ENCODE measurements at places on chromosomes 11 and 22.
A peak's percentile ranks its signal among the peaks of the same experiment; 100 is the strongest.

- DNase-seq, result no peak
Measured at GRCh38 chr11:43923406-43924111, 18.9 kb upstream of the C11orf96 start.

- DNase-seq, result no peak
Measured at GRCh38 chr22:38167988-38168407, 13.6 kb downstream of the PLA2G6 start.

GRCh38 chr11:28464252-28464867 lies 356.2 kb downstream of the METTL15 start:
- no peak for DNase-seq

GRCh38 chr11:65616575-65617001 lies 1.0 kb downstream of the PCNX3 start:
- no peak for DNase-seq

- DNase-seq, result no peak
Measured at GRCh38 chr22:30969532-30970355, 679 bp downstream of the TUG1 start.

DNA sequence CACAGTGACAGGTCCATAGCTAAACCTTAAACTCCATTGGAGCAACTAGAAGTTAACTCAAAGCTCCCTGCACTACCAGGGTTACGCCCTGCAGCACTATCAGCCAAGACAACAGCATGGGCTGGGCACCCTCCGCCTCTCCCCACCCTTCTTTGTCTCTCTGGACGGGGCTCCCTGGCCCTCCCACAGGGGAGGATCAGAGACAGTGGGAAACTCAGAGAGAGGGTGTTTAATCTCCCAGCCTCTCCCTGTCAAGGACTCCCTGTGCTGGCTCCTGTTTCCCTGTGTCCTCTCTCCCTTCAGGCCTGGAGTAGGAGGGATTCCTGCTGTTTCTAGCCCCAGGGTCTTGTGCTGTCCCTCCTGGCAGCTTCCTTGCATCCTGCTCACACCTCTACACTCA lies 56.9 kb upstream of the CSNK2A3 start:
- DNase-seq, result no peak

DNA sequence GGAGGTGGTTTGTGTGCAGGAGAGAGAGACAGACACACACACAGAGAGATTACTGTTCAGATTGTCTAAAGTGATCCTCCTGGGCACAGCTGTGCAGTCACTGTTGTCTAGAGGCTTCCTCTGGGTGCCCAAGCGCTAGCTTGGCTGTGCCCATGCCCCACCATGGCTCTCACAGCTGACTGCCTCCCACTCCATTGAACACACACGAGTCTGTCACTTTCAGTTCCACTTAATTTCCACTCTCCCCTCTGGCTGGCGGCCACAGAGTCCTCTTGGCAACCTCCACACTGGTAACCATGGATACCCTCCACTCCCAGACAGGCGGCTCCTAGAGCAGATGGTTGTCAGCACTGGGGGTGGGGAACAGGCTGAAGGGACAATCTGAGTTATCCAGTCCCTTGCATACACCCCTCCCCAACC lies 29.1 kb downstream of the MAP6 start:
- DNase-seq, result no peak

DNA sequence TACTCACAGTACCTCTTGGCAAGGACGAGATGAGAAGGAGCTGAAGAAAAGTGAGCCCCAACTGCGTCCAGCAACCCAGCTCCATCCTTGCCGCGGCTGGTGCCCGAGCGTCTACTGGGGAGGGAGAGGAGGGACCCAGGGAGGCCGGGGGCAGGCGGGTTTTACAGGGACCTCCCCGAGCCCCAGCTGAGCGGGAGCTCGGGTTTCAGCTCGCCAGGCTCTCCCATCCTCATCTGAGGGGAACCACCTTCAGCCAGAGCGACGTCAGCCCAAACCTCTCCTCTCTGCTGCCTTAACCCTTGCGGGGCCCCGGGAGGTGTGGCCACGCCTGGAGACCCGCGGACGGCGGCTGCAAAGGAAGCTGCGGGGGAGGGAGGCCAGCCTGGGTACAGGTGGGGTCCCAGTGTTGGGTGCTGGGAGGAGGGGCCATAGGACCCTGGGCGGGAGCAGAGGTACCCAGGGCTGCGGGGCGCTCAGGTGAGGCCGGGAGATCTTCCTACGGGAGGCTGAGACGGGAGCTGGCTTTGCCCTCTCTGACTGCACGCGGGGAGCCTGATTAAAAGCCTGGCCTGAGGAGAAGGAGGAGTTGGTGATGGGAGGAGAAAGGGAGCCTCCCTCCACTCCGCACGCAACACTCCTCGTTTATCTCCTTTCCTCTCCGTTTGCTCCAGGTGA lies at the start of gene PAMR1:
PAMR1 (minus strand) TSS at position 116 of the 675 bp plus-strand sequence; CDS start at position 85, 31 bp downstream.
- DNase-seq, result peak; percentile 2

- DNase-seq, result no peak
Measured at GRCh38 chr11:116638463-116638862, 134.3 kb downstream of the BUD13 start.

DNA sequence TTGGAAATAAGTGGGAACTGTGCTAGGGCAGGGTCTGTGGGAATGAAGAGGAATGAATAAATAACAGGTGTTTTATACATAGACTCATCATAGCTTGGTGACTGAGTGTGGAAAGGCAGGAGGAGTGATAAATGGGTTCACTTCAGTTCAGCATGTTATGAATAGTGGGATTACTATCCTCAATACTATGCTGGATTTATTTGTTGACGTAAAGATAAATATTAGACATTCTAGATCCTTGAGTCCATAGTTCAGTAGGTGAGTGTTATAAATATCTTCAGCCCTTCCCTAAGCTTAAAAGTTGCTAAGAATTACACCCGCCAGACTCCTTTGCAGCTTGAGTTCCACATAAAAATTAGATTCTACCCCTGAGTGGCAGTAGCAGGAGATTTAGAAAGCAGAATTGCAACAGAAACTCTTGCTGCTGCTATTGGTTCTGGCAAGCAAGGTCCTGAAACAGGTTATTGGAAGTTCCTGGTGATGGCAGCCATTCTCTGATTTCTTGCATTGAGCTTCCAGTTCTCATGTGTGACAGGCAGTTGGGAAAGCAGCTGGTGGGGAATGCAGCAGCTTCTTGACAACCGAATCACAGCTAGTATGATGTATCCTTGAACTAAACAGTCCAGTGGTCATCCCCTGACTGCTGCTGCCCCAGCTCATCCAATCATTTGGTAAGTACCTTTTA lies 1558.9 kb downstream of the FAM181B start:
- DNase-seq, result no peak

- no peak for DNase-seq
Measured at GRCh38 chr11:2835296-2835695, 50.3 kb downstream of the CDKN1C start.

DNA sequence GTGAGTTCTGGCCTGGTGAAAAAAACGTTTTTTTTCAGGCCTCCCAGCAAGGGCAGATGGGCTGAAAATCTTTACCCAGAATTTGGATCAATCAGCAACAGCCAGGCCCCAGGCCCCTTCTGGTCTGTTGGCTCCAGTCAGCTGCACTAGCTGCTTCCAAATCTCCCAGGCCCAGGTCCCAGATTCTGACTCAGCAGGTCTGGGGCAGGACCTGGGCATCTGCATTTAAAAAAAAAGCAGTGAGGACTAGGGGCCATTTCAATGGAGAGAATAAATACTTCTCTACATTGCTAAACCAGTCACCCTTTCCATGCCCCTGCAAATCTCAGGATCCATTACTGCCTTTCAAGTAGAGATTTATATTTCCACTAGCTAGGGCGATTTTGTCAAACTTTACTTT lies 4.3 kb downstream of the SLC15A3 start:
- no peak for DNase-seq

DNA sequence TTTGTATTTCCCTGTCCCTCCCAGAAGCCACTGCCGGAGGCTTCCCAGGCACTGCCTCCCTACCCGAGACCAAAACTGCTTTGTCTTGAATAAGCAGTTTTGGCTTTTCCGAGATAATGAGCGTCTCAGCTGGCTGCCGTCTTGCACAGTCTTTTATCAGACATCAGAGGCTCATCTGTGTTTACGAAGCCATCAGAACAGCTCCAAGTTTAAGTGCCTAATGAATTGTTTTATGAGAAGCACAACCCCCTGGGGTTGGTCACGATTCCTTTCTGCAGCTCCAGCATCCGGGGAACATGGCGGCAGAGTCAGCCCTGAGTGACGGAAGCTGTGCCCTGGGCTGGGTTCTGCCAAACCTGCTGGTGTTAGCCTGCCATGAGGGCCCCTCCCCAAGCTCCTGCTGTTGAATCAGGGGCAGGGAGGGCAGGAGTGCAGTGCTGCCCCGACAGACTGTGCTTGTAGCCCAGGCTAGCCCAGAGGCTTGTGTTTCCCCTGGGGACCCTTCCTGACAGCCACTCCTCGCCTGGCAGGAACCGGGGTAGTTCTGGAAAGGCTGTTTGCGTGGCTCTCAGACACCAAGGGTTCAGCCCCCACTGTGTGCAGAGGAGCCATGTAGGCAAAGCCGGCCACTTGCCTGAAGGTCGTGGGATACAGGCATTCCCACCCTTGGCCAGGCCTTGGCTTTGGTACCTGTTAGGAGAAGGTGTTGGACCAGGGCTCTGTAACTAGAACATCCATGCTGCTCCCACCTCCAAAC lies 96.1 kb downstream of the MORC2 start:
- DNase-seq, result no peak

GRCh38 chr11:73812234-73812633 lies 24.6 kb downstream of the MRPL48 start:
- no peak for DNase-seq

- no peak for DNase-seq
Measured at GRCh38 chr11:93623179-93623578, 38.3 kb upstream of the CEP295 start.

DNA sequence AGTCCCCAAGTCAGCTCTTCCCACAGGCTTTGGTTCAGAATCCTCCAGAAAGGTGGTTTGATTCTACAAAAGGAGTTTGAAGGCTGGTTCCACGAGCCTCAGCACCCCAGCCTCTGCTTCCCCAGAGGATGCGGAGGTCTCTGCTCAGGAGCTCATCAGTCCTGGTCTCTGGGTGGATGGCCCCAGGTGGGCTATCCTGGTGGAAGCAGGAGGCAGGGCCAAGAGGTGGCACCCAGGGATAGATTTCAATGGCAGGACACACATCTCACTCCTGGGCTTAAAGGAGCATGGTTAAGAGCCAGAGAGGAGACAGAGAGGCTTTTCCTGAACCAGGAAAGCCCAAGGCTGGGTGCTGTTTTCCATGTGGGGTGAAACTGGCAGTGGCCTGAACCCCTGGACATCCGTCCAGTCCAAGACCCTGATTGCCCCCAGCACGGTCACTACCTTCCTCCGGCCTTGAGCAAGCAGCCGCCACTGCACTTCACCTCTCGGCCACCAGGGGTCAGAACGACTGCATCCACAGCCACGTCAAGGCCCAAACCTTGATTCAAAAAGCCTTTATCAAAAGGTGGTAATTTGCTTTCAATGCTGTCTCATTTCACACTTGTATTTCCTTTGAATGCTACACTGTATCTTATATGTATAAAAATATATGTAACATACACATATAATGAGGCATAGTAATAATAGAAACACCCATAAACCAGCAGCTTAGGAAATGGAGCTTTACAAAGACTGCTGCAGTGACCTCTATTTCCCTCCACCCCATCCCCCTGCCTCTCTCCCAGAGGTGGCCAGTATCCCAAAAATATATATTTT lies 19.3 kb upstream of the FXYD2 start:
- DNase-seq, result peak; percentile 72

GRCh38 chr22:39920134-39920743 lies 19.4 kb downstream of the GRAP2 start:
- no peak for DNase-seq

DNA sequence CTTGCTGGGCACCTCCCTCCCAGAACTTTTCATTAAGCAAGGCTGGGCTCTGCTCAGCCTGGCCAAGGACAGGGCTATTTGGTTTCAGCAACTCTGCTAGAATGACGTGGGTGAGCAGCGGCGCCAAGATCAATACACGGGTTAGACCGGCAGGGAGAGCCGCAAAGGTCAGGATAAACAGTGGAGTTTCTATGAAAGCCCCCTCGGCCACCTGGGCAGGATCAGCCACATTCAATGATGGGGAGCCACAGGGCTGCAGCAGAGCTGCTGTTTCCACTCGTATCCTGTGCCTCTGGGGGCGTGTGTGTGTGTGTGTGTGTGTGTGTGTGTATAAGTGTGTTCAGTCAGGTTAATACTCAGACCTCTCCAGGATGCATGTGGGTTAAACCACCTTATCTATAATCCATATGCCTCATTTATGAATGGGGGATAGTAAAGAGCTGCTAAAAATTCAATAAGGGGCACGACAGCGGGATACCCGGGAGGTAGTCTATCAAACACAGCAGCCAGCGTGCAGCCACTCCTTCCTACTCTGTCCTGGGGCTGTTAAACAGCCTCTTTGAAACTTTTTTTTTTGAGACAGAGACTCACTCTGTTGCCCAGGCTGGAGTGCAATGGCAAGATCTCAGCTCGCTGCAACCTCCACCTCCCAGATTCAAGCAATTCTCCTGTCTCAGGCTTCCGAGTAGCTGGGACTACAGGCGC lies 34.8 kb downstream of the MYH9 start:
- no peak for DNase-seq

GRCh38 chr11:34495239-34495723 lies 18.3 kb downstream of the ELF5 start:
- DNase-seq, result no peak

DNA sequence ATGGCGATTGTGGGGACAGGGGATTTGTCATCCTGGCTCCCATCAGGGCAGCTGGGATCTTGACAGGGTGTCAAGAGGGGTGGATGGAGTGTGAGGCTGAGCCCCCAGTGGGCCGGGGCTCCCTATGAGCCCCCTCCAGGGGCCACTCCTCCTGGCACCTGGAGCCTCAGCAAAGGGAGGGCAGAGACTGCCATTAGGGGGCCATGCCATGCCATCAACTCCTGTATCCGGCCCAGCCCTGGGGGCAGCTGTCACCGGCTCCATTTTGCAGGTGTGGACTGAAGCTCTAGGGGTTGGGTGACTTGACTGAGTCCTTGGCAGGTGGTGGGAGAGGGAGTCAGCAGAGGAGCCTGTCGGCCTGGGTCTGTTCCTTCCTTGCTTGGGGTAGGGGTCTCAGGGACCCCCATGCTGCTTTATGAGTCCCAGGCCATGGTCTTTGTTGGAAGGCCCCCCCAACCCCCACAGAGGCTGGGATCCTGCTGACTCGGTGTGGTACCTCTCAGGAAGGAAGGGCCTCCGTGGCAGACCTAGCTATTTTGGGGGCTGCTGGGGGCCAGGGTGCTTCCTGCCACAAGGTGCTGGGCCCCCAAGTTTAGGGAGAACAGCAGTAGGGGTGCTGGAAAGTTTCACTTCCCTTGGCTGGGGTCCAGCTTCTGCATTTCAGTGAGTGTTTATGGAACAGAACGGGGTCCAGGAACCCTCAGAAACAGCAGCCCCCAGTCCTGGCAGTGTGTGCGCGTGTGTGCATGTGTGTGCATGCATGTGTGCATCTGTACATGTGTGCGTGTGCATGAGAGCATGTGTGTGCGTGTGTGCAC lies 1.5 kb downstream of the ACY3 start:
- DNase-seq, result no peak

DNA sequence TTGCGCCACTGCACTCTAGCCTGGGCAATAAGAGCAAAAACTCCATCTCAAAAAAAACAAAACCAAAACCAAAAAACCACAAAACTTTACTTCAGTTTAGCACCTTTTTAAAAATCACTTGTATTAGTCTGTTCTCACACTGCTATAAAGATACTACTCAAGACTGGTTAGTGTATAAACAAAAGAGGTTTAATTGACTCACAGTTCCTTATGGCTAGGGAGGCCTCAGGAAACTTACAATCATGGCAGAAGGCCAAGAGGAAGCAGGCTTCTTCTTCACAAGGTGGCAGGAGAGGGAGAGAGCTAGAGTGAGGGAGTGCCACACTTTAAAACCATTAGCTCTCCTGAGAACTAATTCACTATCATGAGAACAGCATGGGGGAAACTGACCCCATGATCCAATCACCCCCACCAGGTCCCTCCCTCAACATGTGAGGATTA lies 261.3 kb downstream of the TMEM135 start:
- no peak for DNase-seq

- no peak for DNase-seq
Measured at GRCh38 chr11:1343391-1344055, 34.1 kb upstream of the TOLLIP start.
